ENCODE measurements at places on chromosomes 1 and 21.

DNA sequence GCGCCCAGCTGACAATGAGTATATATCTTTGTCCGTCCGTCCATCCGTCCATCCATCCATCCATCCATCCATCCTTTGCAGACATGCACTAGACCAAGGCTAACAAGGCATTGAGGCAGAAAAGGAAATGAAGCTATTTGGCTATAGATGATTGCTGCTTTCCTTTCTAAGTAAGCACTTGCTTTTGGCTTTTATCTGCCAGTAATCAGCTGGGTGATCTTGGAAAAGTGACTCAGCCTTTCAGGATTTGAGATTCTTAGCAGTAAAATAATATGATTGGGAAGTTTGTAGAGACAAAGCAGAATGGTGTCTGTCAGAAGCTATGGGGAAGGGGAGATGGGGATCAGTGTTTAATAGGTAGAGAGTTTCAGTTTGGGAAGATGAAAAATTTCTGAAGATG lies 22.7 kb downstream of the ZFYVE9 start:
- no peak for DNase-seq
- no peaks in the 10 kb centered on the region for H3K36me3 ChIP-seq
- H3K27me3 ChIP-seq = no peaks in the 10 kb centered on the region
- H3K27ac ChIP-seq = no peak overlapping the region
- H3K4me1 ChIP-seq = no peaks in the 10 kb centered on the region

DNA sequence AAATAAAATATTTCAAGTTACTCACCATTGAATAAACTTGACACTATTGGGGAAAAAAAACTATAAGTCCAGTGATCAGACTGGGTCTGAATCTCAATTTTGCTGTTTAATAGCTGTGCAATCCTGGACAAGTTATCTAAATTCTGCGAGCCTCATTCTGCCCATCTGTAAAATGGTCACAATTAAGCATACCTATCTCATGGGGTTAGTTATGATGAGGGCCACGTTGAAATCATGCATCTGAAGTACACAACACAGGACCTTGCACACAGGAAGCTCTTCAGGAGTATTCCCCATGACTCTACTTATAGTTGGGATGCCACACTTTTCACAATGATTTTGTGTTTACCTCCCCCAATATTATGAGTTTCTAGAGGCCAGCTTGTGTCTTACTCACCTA lies 3.8 kb upstream of the HTR1D start:
- H3K36me3 ChIP-seq = no peaks in the 10 kb centered on the region
- DNase-seq = no peak
- no peak overlapping the region for H3K27ac ChIP-seq

DNA sequence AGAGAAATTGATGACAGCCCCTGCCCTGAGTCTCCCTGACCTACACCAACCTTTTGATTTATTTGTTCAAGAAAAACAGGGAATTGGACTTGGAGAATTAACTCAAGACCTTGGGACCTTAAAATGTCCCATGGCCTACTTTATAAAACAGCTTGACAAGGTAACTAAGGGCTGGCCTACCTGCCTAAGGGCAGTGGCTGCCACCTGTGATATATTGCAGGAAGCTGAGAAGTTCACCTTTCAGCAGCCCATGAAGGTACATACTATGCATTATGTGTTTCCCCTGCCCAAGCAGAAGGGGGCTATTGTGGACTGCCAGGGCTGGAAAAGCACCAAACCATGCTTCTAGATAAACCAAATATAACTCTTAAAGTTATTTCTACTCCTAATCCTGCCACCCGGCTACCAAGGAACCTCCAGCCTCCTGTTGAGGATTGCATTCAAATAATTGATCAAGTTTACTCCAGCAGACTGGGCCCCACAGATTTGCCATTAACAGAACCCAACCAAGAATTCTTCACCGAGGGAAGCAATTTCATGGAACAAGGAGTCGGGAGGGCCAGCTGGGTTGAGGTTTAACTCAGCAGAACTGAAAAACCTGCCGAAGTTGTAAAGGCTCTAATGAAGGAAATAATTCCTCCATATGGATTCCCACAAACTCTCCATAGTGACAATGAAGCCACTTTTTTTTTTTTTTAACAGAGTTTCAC lies 28.2 kb downstream of the LACTBL1 start:
- no peak overlapping the region for H3K27ac ChIP-seq
- no peak overlapping the region for H3K4me3 ChIP-seq
- H3K36me3 ChIP-seq = no peaks in the 10 kb centered on the region
- no peak for DNase-seq
- no peaks in the 10 kb centered on the region for H3K27me3 ChIP-seq

DNA sequence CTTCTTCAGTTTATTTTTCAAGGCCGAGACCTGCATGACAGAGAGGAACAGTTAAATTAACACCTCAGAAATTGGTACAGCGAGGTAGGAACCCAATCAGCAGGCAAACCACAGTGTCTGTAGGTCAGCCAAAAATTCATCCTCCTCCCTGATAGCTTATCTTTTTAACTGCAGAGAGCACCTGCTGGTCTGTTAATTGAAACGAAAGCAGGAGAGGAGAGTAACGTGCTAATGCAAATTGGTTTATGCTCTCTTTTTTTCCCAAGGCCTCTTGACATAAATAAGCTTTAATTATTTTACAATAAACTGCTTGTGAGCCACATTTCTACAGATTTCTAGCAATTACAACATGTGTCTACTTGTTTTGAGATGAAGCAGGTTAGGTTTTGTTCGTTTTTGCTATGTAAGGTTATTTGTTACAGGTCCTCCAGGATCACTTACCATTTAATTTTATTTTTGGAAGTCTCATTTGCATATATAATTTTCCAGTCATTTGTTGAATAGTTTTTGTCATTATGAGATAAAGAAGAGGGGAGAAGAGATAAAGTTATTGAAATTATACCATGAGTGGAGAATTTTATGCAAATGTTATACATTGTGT lies 179.9 kb downstream of the DENND1B start:
- H3K27me3 ChIP-seq = no peaks in the 10 kb centered on the region
- no peaks in the 10 kb centered on the region for H3K36me3 ChIP-seq
- no peak overlapping the region for H3K4me3 ChIP-seq

- H3K27ac ChIP-seq = no peak overlapping the region
- no peaks in the 10 kb centered on the region for H3K36me3 ChIP-seq
- no peaks in the 10 kb centered on the region for H3K4me1 ChIP-seq
- DNase-seq = no peak
- H3K4me3 ChIP-seq = no peak overlapping the region
Measured at GRCh38 chr1:90045853-90046563, 51.1 kb downstream of the ZNF326 start.

- H3K27ac ChIP-seq = no peak overlapping the region
- no peaks in the 10 kb centered on the region for H3K36me3 ChIP-seq
- DNase-seq = no peak
- no peaks in the 10 kb centered on the region for H3K4me1 ChIP-seq
- no peak overlapping the region for H3K4me3 ChIP-seq
- no peaks in the 10 kb centered on the region for H3K27me3 ChIP-seq
Measured at GRCh38 chr21:35113064-35113463, 64.0 kb upstream of the RUNX1 start.

- H3K4me1 ChIP-seq = peaks cover 5% of the 10 kb centered on the region
- H3K27me3 ChIP-seq = no peaks in the 10 kb centered on the region
- H3K27ac ChIP-seq = no peak overlapping the region
- H3K4me3 ChIP-seq = no peak overlapping the region
- no peaks in the 10 kb centered on the region for H3K36me3 ChIP-seq
Measured at GRCh38 chr1:159829822-159830465, 3.3 kb downstream of the SLAMF8 start.

DNA sequence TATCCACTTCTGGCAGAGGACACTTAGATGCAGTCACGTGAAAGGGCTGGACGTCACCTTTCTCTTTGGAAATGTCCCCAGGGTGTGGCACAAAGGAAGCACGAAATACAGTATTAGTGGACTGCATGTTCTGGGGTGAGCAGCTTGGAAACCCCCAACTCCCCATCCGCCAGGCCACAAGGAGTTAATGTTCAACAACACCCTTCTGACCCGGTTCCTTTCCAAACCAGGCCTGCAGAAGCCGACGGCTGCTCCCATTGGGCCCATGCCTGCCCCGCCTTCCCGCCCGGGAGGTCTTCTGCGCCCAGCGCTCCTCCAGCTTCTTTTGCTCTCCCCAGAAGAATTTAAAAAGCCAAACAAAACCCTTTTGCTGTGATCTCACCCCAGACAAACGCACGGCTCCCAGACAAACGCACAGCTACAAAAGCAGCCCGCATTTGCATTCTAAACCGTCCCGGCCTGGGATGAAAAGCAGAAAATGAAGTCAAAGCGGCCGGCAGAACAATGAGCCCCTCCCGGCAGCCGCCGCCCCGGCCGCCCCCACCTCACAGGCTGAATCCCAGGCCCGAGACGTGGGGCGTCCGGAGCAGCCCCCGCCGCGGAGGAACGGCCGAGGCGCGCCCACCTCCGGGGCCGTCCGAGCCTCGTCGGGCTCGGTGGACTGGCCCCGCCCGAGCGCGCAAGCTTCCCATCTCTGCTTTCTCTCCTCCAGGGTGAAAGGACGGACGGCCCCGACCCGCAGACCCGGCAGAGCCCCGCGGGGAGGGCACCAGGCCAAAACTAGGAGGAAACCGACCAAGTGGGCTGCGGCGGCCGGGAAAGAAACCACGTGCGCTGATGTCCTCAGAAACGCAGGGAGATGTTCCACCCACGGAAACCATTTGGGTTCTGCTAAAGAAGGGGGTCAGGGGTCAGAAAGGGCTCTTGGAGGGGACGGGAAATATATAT lies 101.9 kb downstream of the PLPP3 start:
- H3K27me3 ChIP-seq = no peaks in the 10 kb centered on the region
- H3K4me3 ChIP-seq = peak overlapping the region; percentile 52

GRCh38 chr21:26736449-26736848 lies 108.8 kb downstream of the ADAMTS1 start:
- no peaks in the 10 kb centered on the region for H3K36me3 ChIP-seq
- H3K4me1 ChIP-seq = no peaks in the 10 kb centered on the region
- H3K4me3 ChIP-seq = no peak overlapping the region
- DNase-seq = no peak
- H3K27ac ChIP-seq = no peak overlapping the region

DNA sequence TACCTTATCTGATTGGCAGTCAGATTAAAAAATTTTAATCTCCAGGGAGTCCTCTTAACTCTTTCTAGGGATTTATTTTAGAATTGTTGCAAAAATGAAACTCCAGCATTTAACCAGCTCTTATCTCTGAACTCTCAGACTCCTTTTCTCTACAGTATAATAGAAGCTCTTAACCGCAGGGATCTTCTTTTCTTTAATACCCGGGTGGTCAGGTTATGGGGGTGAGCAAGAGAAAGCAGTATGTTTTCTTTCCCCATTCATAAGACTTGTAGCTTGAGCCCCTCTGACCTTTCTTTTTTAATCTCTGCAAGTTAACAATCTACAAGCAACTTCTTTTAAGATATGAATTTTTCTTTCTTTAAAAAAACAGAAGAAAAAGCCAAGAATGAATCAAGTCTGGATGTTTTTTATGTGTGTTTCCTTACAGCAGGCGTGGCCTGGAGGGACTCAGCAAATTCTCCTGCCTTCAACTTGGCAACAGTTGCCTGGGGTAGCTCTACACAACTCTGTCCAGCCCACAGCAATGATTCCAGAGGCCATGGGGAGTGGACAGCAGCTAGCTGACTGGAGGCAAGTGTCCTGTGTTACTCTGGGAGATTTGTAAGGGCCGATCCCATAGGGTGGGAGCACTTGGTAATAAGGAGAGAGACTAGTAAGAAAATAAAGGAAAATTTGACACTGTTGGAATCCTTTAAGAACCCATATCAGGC lies 13.4 kb upstream of the OLFML3 start:
- H3K27me3 ChIP-seq = no peaks in the 10 kb centered on the region
- H3K36me3 ChIP-seq = no peaks in the 10 kb centered on the region
- no peak overlapping the region for H3K27ac ChIP-seq
- no peak overlapping the region for H3K4me3 ChIP-seq

DNA sequence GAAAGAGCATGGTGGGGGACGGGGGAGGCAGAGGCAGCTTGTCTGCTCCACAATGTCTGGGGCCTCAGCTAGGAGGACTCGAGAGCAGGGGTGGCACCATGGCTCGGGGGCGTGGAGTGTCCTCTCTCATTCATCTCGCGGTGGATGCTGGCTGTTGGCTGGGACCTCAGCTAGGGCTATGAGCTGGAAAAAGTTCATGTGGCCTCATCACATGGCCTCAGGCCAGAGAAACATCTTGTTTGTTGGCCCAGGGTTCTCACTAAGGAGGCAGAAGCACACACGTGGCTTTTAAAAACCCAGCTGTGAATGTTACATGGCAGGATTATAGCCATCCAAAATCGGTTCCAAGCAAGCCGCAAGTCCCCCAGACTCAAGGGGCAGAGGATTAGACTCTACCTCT lies 6.2 kb upstream of the CENPS start:
- H3K27ac ChIP-seq = no peak overlapping the region
- no peaks in the 10 kb centered on the region for H3K4me1 ChIP-seq
- H3K27me3 ChIP-seq = no peaks in the 10 kb centered on the region
- H3K36me3 ChIP-seq = no peaks in the 10 kb centered on the region
- DNase-seq = peak; percentile 49
- no peak overlapping the region for H3K4me3 ChIP-seq

DNA sequence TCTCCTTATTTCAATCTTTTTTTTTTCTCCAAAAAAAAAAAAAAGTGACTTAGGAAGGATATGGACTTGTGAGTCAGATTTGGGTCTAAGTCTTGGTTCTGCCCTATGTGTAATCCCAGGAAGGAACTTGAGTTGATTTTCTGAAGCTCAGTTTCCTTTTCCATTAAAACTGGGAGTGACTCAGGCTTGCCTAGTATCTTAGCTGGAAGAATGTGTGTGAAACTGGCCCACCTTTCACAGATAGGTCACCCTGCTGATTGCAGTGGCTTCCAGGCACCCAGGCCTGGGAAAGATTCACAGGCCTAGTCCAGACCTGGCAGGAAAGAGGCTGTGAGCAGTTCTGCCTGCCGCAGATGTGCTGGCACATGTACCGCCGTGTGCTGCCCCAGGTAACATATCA lies 218.3 kb upstream of the HOOK1 start:
- no peaks in the 10 kb centered on the region for H3K27me3 ChIP-seq
- no peak overlapping the region for H3K4me3 ChIP-seq
- H3K36me3 ChIP-seq = no peaks in the 10 kb centered on the region
- H3K27ac ChIP-seq = no peak overlapping the region
- H3K4me1 ChIP-seq = no peaks in the 10 kb centered on the region

GRCh38 chr21:21968810-21969209 lies 970.6 kb downstream of the NCAM2 start:
- H3K27ac ChIP-seq = no peak overlapping the region
- H3K27me3 ChIP-seq = no peaks in the 10 kb centered on the region
- H3K4me3 ChIP-seq = no peak overlapping the region
- DNase-seq = no peak
- no peaks in the 10 kb centered on the region for H3K4me1 ChIP-seq

- no peak overlapping the region for H3K4me3 ChIP-seq
- no peaks in the 10 kb centered on the region for H3K4me1 ChIP-seq
- no peak overlapping the region for H3K27ac ChIP-seq
- no peak for DNase-seq
- H3K27me3 ChIP-seq = no peaks in the 10 kb centered on the region
- no peaks in the 10 kb centered on the region for H3K36me3 ChIP-seq
Measured at GRCh38 chr1:198088360-198089071, 68.3 kb upstream of the NEK7 start.

- no peaks in the 10 kb centered on the region for H3K36me3 ChIP-seq
- no peak overlapping the region for H3K4me3 ChIP-seq
- DNase-seq = no peak
- peaks cover 3% of the 10 kb centered on the region for H3K4me1 ChIP-seq
Measured at GRCh38 chr21:46662367-46662654, 26.8 kb downstream of the PRMT2 start.

GRCh38 chr1:68954841-68955240 lies 458.0 kb upstream of the DEPDC1 start:
- H3K27ac ChIP-seq = no peak overlapping the region
- H3K4me3 ChIP-seq = no peak overlapping the region
- no peaks in the 10 kb centered on the region for H3K4me1 ChIP-seq
- no peaks in the 10 kb centered on the region for H3K36me3 ChIP-seq
- DNase-seq = no peak
- no peaks in the 10 kb centered on the region for H3K27me3 ChIP-seq

GRCh38 chr1:222370913-222371675 lies 176.8 kb downstream of the HHIPL2 start:
- H3K4me3 ChIP-seq = no peak overlapping the region
- DNase-seq = no peak
- no peaks in the 10 kb centered on the region for H3K4me1 ChIP-seq
- no peak overlapping the region for H3K27ac ChIP-seq
- no peaks in the 10 kb centered on the region for H3K27me3 ChIP-seq
